HCT116 (cell line): ENCODE measurements at places on chromosomes 1 and 21. TPM values are rescaled to one million over a fixed set of nuclear protein-coding genes. Genes with fewer than 3 reads are reported as not detected.
A peak's percentile ranks its signal among the peaks of the same experiment; 100 is the strongest.

The PRAMEF9 gene
- not detected for total RNA-seq

The AMY1C gene
- total RNA-seq = not detected

The ZYG11A gene
- total RNA-seq = 0.05 TPM

The CRYAA gene
- total RNA-seq = not detected

The PTPRU gene
- total RNA-seq = 40.7 TPM

The INTS3 gene
- total RNA-seq = 47.6 TPM

The VHLL gene
- total RNA-seq = not detected

The RAB25 gene
- 142 TPM for total RNA-seq

The GUCA2B gene
- total RNA-seq = not detected

The SMIM12 gene
- 31.3 TPM for total RNA-seq

The MYCL gene
- total RNA-seq = 10.0 TPM

The LPAR3 gene
- 27.2 TPM for total RNA-seq

The CLEC20A gene
- not detected for total RNA-seq

The LHX4 gene
- 0.44 TPM for total RNA-seq

GRCh38 chr1:12548973-12549459 is 69.0 kb downstream of the DHRS3 start:
- DNase-seq = no peak

DNA sequence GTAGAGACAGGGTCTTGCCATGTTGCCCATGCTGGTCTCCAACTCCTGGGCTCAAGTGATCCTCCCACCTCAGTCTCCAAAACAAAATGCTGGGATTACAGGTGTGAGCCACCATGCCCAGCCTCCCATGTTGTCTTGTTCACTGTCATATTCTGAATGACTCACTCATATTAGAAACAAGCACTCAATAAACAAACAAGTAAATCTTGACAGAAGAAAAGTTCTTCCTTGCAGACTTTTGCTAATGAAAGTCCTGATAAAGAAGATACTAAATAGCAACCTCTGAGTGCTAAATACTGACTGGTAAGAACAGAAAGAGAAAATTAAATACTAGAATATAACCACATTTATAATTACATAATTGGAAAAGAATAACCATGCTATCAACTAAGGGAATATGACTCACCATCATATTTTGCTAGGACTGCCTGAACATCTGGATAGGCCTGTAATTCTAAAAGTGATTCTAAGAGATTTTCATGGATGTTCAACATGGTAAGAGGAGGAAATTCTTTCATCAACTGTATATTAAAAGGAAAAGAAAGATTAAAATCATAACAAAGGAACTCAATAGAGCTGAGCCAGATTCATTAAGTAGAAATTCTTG is 37.3 kb downstream of the ST7L start:
- DNase-seq = no peak

DNA sequence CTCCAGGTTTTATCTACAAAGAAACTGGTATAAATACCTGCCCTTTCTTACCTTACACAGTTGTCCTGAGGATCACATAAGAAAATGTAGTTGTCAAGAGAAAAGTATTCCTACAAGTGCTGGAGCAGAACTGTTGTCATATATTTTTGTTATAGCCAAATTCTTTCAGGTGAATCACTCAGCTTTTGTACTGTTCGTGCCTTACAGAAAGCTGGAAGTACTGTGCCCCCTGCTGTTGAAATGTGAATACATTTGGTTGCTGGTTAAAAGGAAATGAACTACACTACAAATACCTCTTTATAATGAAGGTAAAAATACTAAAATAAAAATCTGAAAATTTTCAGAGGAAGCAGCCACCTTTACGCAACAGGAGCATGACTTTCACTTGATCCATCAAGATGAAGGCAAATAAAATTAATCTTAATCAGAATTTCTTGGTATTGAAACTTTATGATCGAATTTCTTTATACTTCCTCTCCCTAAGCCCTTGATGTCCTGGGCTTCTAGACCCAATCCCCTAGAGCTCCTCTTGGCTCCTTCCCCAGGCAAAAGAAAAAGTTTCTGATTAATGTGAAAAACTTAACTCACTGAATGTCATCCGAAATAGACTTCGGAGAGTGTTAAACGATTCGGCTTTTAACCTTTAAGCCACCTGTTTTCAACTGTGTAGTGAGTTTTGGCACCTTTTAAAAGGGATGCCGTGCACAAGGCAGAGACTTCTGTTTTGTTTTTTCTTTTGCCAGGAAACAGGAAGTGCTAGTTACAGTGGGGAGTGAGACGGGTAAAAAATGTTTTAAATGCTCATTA is 12.5 kb downstream of the CHML start:
- peak; percentile 47 for DNase-seq

DNA sequence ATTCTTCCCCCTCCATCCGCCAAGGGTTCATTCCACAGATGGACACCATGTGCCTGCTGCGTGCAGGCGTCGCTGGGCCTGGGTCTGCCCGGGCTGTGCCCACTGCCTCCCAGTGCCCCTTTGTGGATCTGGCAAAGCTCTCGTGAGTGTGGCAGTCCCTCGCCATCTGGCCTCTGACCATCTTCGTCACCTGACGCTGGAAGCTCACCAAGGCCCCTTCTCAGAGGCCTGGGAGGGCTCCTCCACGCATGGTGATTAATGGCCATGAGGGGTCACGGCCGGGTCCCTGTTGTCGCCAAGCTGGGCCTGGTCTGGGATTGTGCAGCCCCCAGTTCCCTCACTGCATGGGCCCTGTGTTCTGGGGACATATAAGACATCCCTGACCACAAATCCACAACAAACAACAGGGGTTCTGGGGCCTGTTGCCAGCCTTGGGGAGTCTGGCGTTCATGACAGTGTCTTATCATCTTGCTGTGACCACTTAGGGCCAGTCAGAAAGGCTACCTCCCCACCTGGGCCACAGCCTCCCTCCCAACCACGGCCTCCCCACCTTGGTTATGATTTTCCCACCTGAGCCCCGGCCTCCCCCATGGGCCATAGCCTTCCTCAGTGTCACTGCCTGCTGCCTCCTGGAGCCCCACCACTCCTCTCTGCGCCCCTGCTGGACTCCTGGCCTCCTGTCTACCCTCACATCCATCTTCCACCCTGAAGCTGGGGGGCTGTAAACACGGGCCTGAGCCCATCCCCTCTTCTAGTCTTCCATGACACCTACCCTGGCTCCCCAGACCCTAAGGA is 27.9 kb downstream of the SLC45A1 start:
- no peak for DNase-seq

- DNase-seq = no peak
Measured at GRCh38 chr1:3126756-3127678, 58.0 kb downstream of the PRDM16 start.

DNA sequence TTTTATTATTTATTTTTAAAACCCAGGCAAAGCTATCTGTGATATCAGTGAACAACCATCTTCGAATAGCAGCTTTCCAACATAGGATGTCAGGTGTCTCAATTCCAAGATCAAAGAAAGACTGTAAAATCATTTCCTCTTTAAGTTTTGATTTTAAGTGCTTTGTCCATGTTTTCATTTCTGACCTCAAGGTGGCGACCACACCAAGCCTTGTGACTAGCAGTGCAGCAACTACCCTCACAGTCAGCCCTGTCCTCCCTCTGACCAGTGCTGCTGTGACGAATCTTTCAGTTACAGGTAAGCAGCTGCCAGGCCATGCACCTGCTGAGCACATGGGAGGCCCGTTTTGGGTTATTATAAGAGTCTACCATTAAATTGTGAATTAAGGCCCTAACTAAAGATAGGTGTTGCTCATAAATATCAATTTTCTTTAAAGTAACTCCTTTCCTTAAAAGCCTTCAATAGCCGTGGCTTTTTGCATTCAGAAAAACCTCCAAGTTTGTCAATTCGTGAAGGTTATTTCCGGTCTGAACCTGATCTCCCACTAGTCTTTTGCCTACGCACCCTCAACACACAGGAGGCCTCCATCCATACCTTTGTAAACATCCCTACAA is 117.0 kb downstream of the CD247 start:
- DNase-seq = peak; percentile 36

DNA sequence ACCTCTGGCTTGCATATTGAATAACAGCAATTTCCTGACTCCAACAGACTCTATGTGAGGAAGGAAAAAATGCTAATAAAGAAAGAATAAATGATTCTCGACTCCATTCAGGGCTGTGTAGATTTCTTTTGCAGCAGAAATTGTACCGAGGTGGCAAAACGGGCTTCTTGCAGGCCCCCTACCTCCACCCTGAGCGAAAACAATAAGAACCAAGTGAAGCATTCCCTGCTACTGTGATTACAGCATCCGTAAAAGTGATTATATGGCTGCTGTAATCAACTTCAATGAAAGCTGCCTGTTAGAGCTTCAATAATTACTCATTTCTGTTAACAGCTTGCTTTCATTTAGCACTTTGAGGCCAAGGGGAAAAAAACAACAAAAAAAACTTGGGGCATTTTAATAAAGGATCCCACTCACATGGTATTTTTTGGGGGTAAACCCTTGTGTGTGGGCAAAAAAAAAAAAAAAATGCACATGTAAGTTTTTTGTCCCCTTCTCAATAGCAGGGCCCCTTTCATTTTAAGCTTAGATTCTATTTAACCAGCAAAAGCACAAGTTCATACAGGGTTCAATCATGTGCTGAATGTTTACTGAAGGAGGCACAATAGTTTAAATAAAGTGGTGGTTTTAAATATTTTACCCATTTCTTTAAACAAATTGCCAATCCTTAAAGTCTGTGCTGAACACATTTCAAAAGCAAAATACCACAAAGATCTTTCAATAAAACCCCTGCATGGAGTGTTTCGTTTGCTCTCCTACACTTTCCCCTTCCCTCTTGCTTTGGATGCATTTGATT is 271.6 kb downstream of the LMO4 start:
- DNase-seq = no peak

DNA sequence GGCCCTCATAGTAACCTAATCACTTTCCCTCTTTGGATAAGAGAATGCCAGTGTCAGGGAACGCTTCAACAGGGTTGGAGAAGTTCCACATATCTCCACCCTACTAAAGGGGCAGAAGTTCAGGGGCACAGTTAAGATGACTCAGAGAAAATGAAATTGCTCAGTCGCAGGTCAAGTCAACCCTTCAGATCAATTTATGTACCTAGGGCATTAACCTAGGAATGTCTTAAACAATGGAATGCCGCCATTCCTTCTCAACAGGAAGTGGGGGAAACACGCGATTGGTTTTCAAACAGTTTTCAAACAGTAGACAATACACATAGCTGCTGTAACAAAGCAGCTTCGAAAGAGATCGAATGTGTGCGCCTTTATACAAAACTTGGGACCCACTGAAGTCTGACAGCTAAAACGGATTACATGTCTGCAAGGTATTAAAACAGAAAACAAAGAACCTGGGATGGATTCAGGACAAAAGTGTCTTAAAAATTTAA is 897 bp downstream of the SLC25A24 start:
- peak; percentile 16 for DNase-seq

- DNase-seq = no peak
Measured at GRCh38 chr1:159859767-159860322, 2.6 kb downstream of the VSIG8 start.

- DNase-seq = peak; percentile 32
Measured at GRCh38 chr1:36351227-36351977, 28.0 kb upstream of the EVA1B start.

GRCh38 chr1:184164536-184164935 is 113.0 kb downstream of the TSEN15 start:
- no peak for DNase-seq
